ENCODE measurements at places on chromosomes 5 and 9. TPM values are rescaled to one million over a fixed set of nuclear protein-coding genes. Genes with fewer than 3 reads are reported as not detected.

DNA sequence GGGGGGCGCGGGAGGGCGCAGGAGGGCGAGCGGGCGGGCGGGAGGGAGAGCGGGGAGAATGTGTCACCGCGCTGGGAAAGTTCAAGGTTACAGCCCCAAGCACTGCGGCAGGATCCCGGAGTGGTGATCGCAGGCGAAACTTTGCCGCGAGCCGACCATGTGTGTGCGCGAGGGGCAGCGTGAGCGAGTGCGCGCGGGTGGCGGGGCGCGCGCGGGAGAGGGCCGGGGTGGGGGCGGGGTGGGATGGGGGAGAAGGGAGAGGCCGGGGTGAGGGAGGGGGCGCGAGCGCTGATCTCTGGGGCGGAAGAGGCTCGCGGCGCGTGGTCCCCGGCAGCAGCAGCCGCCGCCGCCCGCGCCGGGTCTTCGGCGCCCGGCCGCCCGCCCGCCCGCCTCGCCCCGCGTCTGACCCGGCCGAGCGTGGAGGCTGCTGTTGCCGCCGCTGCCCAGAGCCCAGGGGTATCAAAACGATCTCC, at the start of gene NFIB:
NFIB (minus strand) TSS at position 191 of the 473 bp plus-strand sequence. CDS start 630 bp downstream, outside the sequence.
- peak; percentile 48 for DNase-seq

DNA sequence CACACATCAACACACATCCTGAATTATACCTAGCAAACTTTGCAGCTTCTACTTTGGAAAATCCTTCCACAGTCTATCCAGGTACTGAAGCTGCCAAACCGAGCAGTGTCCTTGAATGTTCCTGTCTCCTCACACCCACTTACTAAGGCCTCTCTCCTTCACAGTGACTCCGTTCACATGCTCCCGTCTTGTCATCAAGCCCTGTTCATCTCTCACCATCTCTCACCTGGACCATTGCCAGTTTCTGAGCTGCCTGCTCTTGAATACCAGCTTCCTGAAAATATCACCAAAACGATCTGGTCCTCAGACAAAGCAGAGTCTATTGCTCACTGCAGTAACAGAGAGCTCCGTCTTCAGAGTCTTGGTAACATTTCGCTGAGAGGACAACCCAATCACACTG, 57.4 kb downstream of the GCNT1 start:
- DNase-seq: no peak

- no peak for DNase-seq
Measured at GRCh38 chr9:121455527-121456239, 44.0 kb downstream of the GGTA1 start.

OR1J2 gene
- total RNA-seq: not detected

DNA sequence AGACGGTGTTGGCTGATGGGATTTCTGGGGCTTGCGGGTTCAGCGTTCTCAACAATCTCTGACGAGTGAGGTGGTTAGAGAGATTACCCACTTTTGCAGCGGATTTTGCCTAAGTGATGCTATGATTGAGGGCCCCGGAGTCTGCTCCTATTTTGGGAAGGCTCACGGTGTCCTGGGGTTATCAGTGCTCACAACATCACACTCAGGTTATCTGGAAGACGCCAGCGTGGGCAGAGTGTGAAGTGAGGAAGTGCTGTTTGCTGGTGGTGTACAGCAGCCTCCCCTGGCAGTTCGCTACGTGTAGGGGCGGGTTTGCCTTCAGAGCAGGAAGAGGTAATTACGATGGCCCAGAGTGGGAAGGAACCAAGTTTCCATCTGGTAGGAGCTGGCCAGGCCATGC, 341.2 kb upstream of the IRX2 start:
- DNase-seq: no peak

DNA sequence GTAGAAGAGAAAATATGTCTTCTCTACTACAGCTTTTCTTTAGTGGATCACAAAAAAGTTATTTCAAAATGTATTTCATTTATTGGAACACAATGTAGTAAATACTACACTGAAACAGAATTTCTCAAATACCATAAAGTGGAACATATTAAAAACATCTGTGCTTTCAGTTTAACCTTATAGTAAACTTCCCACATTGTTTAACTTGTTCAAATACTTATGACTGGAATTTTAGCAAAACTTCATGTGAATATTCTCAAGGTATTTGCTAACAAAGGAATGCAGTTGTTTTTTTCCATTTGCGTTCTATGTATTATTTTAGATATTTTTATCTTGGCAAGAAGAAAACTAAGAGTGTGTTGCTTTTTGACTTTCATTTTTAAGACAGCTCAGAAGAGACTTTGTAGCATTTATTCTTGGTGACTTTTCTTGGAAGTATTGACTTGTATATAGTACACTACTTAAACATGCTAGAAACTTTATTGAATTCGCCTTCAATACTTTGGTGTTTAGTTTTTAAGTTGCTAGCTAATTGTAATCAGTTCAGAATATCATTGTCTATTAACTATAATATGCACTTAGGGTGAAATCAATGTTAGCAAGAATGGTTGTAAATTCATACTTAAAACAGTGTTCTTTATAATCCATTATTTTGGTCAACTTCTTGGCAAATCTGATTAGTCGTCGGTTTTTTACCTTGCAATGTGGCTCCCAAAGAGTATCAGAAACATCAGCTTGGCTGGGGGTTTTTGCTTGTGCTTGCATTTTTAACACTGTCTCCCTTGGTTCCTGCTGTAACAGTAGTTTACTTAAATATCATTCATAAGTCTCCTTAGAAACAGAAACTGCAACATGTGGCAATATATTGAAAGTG, 5.0 kb upstream of the RHOBTB3 start:
- no peak for DNase-seq

DNA sequence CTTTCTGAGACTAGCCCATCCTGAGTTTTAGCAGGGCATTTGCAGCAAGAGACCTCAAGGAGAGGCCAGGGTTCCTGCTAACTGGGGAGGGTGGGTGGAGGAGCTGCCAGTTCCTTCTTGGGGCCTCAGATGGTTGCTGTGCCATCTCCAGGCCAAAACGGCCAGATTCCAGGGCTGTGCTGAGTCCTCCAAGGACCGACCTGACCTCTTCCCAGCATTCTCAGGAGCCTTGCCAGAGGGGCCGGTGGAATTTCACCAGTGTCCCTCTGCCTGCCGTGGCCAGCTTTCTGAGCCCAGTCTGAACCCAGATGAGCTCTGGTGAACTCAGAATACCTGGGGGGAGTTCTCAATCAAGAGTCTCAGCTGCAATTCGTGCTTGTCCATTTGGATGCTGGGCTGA, 54.3 kb downstream of the TSTD2 start:
- no peak for DNase-seq

OR1Q1 gene
- total RNA-seq: not detected

S100Z gene
- 0.33 TPM for total RNA-seq
